ENCODE measurements at places on chromosomes 7 and 10.

DNA sequence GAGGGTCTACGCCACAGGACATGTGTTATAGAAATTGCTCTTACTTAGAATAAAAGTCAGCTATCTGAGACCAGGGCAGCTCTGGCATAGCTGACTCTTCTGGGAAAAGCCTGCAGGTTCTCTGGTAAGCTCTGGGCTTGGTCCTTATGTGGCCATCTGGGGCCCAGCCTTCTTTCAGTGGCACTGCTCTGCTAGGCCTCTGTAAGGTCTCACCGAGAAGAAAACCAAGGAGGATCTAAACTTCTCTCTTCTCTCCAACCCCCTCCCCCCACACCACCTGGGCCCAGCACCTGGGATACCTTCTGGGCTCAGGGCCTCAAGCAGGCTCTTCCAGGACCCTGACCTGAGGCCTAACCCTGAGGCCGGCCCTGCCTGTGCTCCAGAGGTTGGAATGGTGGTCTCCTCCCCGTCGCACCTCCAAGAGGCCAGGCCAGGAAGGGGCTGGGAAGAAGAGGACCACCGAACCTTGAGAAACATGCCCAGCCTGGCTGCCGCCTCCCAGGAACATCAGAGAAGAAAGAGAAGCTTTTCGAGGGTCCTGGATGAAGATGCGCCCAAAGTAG is 323.6 kb downstream of the GFRA1 start:
- DNase-seq, result no peak

GRCh38 chr7:28312948-28313347 is 99.4 kb upstream of the CREB5 start:
- DNase-seq, result no peak

DNA sequence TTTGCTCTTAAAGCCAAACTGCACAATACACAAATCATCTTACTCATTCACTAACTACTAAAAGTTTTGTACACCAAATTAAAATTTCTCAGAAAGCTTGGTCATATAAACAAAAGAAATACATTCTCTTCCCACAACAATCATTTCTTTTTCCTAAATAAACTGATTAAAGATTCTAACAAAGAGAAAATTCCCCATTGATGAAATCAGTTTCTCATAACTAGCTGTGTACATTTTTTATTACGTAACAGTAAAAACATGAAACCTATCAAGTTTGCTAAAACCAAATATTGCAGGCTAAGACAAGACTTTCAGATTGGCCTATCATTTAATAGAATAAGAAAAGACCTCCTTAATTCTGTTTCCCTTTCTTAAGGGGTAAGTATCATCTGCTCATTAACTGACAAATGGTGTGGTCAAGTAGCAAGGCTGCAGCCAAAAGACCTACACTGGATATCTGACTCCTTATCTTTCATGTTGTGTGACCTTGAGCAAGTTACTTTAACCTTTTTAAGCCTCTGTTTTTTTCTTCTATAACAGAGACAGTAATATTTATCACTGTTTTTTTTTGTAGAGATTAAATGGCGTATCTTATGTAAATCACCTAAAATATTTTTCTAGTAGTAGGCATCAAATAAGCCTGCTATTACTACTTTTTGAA is 22.4 kb downstream of the NAMPT start:
- no peak for DNase-seq

GRCh38 chr7:6460990-6461584 is 13.3 kb upstream of the DAGLB start:
- no peak for DNase-seq

DNA sequence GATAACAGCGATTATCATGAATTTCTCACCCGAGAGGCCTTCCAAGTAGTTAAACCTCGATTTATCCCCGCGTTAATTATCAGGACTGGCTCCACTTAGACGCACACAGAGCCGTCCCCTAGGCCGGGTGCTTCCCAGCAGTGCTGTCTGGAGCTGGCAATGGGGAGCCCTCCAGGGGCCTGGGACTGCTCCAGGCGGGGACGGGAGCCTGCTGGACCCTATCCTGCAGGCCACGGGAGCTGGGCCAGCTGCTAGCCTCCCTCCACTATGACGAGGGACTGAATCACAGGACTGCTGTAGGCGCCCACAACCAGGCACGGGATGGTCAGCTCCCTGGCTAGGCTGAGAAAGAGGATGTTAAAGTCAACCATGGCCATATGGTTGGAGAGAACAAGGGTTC is 229.1 kb downstream of the ELFN1 start:
- DNase-seq, result no peak

GRCh38 chr7:112215787-112216186 is 9.3 kb downstream of the ZNF277 start:
- no peak for DNase-seq

DNA sequence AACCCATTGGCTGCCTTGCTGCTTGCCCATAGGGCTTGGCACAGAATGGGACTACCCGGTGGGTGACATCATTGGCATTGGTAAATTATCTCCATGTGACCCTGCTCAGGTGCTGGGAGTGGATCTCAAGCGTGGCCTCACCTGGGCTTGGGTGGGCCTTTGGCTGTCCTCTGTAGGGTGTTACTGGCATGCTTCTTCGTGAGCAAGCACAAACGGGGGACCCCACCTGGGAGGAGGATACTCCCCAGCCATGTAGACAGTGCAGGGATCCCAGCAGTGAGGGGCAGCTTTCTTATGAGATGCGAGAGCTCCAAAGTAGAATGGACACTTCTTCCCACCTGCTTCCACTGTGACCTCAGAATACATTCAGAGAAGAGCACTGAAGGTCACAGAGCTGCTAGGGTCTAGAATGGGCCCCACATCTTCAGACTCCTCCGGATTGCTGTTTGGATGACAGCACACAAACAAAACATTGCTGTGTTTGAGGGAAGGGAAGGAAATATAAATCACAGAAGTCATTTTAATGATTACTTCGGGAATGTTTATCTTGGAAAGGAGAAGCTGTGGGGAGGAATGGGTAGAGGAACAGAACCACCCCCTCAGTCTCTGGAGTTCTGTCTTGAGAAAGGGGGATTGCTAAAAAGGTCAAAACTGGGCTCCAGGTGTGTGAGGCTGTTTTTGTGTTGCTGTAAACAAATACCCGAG is 75.9 kb downstream of the SH2D4B start:
- DNase-seq, result no peak

DNA sequence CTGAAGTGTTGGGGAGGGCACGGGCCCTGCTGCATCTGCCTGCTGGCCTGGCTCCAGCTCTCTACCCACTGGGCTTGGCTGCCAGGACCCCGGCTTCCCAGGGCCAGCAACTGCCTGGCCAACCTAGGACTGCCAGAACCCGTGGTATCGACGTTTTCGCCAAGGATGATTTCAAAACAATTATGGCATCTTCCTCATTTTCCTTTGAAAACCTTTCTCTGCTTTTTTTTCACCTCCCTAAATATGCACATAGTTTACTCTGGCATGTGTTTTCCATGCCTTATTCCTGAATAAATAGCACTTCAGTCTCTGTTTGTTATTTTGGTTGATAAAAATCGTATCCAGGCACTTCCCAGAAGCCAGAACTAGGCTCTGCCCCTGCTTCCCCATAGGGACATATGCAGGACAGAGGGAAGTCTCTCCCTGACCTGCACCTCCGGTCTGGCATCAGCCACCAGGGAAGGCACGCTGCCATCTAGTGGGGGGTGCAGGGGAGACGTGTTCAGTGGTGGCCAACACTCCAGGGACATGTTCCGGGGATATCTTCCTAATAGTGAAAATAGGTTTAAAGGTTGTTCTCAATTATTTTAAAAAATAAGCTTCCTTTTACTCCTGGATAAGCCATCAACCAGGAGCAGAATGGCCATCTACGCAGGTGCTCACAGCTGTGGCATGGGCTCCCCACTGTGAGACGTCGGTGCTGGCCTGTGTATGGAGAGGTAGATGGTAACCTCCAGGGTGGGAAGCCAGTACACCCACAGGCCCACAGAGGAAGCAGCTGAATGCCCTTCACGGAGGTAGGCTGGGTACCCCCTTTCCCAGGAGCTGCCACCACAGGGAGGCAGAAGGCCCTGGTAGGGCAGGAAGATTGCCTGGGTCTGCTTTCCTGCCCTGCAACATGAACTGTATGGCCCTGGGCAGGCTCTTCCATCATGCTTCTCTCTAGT is 30.7 kb upstream of the ANTXRL start:
- no peak for DNase-seq

GRCh38 chr7:143518941-143519340 is 41.3 kb downstream of the TAS2R41 start:
- no peak for DNase-seq

- DNase-seq, result no peak
These were observed 38.3 kb downstream of the LYZL2 start for GRCh38 chr10:30591249-30591670.

GRCh38 chr10:70441161-70441894 is at the start of gene NODAL:
Gene NODAL (minus strand): TSS chr10:70441681. CDS start chr10:70441667, 14 bp downstream.
- DNase-seq, result no peak

- DNase-seq, result no peak
These were observed 107.7 kb downstream of the BBS9 start for GRCh38 chr7:33237036-33237435.
